ENCODE measurements at places on chromosomes 1 and 21.

DNA sequence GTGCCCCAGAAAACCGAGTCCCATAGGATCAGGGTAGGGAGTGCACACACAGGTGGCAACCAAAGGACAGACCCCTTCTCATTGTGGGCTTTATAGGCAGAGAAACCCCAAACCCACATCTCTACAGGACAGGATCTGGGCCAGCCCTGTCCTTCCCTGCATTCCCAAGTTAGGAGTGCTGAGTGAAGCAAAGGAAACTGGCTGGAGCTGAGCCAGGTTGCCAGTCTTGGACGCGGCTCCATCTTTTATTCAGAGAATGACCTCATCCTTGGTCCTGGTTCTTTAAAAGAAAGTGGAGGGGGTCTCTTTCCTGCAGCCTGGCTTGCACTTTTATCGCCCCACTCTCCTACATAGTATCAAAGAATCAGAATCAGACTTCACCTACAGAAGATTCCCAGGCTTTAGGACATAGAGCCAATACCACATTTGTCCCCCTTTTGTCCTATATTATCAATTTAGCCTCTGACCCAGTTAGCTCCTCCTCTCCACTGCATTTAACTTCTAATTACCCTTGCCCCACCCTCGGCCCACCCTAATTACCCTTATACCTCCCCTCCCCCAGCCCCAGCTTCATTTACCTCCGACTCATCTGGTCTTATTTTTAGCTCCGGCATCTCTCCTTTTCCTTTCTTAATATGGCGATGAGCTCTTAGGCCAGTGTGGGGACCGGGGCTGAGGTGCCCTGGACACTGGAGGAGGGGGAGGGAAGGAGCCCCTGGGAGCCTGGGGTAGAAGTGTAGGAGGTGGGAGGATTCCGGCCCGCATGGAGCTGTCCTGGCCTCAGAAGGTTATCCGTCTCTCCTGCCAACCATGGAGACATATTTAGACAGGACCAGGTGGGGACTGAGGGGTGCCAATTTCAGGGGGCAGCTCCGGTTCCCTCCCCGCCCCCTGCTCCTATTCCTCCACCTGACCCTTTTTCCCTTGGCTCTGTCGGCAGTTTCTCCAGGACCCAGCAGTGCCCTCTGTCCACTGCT is at the start of gene CASQ1:
CASQ1 (plus strand) TSS at position 927 of the 977 bp plus-strand sequence. CDS start 177 bp downstream, outside the sequence.
- no peak for DNase-seq

DNA sequence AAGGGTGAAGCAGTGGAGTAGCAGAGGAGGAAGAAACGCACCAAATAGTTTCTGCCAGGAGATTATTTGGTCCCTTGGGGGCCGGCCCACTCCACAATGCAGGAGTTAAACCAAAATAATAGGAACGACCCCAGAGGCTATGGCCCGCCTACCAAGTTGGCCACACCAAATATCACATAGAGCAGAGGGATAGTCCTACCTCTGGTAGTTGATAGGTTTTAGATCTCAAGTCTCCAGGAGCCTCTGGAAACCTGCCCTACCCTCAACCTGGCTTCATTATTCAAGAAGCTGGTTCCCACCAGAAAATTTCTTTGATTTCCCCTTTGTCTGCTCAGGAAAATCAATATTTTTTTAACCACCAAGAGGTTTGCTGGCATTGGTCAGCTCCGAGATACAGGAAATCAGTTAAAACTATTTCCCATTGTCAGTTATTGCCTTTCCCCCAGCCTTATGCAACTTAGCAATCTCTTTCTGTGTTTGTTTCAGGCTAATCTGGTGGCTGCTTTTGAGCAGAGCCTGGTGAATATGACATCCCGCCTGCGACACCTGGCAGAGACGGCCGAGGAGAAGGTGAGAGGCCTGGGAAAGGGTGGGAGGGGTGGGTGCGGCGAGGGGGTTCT is 35.5 kb upstream of the IPO9 start:
- no peak for DNase-seq

DNA sequence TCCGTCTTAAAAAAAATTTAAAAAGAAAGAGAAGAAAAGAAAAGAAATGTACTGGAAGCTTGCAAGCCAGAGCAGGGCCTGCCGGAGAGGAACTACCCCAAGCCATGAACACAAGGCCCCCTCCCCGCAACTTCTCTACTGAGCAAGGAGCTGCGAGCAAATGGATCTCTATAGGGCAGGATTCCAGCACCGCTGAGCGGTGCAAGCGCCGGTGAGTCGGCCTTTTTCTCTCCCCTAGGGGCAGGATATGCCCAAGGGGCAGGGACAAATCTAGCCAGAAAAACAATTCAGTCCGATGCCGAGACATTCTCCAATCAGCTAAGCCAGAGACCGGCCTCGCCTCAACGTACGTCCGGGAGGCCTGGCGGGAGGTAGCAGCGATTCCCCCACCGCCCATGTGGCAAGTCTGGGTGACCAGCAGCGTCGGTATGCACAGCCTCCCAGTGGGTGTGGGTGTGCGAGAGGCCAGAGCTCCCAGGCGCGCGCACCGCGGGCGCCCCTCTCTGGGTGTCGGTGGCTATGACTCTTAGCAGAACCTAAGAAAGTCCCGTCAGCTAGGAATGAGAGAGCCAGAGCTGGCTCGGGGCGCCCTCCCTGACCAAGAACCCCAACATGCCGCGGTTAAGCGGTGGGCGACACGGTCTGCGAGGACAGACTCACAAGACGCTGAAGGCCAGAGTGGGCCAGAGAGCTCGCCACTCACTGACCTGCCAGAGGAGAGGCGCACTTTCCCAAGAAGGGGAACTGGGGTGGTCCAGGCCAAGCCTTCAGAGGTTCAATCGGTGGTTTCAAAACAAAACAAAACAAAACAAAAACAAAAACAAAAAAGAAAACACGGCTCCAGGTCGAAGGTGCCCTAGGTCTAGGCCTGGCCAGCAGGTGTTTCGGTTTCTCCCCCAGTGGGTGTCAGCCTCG is 1.9 kb downstream of the CSMD2 start:
- peak; percentile 62 for DNase-seq

DNA sequence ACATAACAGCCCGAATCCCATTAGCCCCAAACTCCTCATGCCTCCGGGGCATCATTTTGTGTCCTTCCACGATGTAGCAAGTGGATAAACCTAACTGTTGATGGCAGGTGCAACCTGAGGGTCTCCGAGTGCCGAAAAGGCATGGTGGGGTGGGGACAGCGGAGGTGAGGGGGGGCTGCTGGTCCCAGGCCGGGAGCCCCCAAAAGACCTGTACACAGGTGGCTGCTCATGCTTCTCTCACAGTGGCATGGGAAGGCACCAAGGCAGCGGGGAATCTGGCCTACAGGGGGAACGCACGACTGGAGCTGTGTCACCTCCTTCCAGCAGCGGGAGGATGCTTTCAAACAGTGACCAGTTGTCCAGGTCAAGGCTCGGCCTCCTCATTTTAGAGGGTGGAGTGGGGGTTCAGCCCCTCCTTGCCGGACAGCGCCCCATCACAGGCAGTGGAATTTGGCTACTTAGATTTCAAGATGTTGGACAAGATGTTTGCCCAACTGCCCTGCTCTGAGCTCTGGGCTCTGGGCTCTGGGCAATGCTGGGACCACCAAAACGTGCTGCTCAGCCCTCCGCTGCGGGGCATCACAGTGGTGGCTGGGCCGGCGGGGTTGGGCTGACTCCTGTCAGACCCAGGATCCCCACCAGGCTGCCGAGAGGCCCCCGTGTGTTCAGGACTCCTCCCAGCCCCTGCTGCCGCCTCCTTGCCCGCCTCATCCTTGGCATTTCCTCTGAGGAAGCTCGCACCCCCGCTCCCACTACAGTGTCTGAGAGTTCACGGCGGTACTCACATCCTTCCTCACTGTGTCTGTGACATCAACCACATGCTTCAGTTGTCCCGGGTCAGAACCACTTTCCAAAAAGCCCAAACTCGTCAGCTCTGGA is 7.6 kb downstream of the DNMT3L start:
- no peak for DNase-seq

GRCh38 chr1:170864876-170865538 is 70.3 kb upstream of the MROH9 start:
- DNase-seq = no peak

GRCh38 chr1:117695796-117696490 is 90.1 kb downstream of the TENT5C start:
- peak; percentile 28 for DNase-seq

- no peak for DNase-seq
Observed at GRCh38 chr1:21308847-21309652, 18.8 kb upstream of the ECE1 start.

DNA sequence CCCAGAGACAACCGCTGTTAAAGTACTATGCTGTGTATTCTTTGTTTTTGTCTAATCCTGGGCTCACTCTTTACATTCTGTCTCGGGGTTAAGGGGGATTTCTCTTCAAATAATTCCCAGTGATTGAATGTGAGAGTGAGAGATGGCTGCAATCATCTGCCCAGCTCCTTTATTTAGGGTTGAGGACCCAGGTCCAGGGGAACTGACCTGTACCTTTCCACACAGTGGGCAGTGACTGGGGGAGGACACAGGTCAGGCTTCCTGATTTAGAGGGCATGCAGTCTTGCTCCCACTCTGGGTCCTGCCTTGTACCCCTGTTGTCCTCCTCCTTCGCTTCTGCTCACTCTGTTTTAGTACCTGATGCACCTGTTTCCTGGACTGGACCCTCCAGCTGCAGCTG is 22.0 kb downstream of the PHGDH start:
- DNase-seq = no peak

- DNase-seq = no peak
Observed at GRCh38 chr1:156113282-156113950, 1.1 kb upstream of the LMNA start.

DNA sequence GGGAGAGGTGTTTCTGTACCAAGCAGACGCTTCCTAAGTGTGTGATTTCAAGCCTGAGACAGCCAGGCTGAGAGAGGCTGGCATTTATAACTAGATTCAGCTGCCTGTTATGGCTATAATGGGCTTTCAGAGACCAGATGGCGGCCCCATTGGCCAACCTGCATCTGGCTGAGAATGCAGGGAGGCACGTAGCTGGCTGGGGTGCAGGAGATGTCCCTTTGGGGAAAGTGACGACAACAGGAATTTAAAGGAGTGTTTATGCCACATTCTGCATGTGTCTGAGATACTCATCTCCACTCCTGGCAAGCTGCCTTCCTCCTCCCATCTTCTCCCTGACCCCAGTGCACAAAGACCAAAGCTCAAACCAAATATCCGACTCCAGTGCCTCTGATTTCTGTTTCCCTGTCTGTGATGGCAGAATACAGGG is 21.3 kb upstream of the CCDC190 start:
- DNase-seq = no peak

- DNase-seq = no peak
Observed at GRCh38 chr1:110384581-110385321, 6.1 kb downstream of the SLC16A4 start.

DNA sequence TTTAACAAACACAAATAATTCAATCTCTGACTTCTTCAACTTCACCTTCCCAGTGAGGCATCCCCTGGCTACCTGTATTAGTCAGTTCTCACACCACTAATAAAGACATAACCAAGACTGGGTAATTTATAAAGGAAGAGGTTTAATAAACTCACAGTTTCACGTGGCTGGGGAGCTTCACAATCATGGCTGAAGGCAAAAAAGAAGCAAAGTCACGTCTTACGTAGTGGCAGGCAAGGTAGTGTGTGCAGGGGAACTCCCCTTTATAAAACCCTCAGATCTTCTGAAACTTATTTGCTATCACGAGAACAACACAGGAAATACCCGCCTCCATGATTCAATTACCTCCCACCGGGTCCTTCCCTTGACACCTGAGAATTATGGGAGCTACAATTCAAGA is 478.5 kb downstream of the ADGRL2 start:
- DNase-seq = no peak

DNA sequence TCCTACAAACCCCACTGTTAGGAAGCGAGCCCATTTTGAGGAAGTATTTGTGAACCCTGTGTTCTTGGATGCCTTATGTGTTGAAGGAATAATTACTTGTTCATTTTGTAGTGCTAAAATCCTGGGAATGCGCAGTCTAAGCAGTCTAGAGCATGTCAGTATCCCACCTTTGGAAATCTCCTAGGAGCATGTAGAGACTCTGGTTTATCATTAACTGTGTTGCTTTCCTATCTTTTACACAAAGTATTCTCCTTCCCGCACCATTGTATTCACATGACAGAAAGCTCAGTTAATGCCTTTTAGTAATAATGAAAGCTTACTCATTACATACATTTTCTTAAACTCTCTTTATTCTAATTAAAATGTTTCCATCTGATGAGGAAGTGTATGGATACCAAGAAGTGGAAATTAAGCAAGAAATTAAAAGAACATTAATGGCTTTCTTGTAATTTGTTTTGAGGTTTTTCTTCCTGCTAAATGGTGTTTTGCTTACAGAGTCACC is 99.4 kb downstream of the CAMTA1 start:
- DNase-seq = no peak

- DNase-seq = no peak
Observed at GRCh38 chr1:98119796-98120195, 199.0 kb upstream of the DPYD start.

- no peak for DNase-seq
Observed at GRCh38 chr1:60878323-60878722, 204.0 kb upstream of the NFIA start.

DNA sequence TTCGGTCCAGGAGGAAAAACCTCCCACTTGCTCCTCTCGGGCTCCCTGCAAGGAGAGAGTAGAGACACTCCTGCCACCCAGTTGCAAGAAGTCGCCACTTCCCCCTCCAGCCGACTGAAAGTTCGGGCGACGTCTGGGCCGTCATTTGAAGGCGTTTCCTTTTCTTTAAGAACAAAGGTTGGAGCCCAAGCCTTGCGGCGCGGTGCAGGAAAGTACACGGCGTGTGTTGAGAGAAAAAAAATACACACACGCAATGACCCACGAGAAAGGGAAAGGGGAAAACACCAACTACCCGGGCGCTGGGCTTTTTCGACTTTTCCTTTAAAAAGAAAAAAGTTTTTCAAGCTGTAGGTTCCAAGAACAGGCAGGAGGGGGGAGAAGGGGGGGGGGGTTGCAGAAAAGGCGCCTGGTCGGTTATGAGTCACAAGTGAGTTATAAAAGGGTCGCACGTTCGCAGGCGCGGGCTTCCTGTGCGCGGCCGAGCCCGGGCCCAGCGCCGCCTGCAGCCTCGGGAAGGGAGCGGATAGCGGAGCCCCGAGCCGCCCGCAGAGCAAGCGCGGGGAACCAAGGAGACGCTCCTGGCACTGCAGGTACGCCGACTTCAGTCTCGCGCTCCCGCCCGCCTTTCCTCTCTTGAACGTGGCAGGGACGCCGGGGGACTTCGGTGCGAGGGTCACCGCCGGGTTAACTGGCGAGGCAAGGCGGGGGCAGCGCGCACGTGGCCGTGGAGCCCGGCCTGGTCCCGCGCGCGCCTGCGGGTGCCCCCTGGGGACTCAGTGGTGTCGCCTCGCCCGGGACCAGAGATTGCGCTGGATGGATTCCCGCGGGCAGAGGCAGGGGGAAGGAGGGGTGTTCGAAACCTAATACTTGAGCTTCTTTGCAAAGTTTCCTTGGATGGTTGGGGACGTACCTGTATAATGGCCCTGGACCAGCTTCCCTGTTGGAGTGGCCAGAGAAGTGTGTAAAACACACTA is 45.3 kb downstream of the MRPL39 start:
- DNase-seq = peak; percentile 52

DNA sequence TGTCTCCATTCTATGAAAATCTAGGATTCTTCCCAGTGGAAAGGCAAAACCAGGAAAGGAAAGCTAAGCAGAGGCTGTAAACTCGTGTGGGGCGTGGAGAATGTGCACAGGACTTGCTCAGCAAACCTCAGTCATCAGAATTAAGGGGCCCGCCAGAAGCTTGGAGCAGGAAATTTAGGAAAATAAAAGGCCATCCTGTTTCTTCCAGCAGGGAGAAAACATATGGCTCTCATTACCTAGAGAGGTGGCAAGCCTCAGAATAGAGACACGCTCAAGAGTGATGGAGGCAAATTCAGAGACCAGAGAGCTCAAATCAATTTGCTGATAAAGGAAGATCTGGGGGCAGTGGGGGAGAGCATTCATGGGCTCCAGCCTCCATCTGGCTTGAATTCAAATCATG is 151.9 kb upstream of the KLHDC7A start:
- DNase-seq = no peak

- DNase-seq = peak; percentile 97
Observed at GRCh38 chr1:8040586-8040985, 14.5 kb upstream of the ERRFI1 start.

Measured in fibroblast of the conjunctiva (primary cell).